ENCODE measurements at places on chromosomes 12 and 14. TPM values are rescaled to one million over a fixed set of nuclear protein-coding genes. Genes with fewer than 3 reads are reported as not detected.

DNA sequence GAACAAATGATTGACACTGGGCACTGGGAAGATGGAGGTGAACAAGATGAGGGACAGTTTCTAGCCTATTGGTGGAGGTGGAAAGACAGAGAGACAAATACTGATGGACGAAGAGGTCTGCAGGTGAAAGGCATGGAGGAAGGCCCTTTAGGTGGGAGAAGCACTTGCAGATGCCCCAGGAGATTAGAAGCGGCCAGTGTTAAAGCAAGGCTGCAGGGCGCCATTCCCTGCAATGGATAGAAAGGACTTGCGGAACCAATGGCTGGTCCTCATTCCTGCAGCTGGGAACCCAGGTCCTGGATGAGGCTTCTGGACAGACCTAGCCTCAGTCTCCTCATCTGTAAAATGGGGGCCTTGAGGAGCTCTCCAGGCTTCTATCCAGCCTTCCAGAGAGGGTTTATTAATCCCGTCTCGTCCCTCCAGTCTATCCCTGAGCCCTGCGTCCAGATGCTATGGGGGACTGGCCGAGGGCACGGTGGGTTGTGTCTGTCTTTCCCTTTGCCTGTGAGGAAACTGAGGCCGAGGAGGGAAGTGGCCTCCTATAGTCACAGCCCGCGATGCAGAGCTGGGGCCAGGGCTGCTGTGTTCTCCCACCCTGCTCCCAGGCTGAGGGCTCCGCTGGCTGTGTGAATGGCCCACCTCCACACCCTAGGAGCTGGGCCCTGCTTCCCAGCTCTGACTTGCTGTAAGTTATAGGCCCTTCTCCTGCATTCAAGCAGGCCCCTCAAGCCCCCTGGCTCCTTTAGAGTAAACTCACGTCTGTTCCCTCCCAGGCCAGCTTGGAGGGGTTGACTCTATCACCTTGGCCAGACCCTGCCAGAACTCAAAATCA lies 33.0 kb downstream of the CYP46A1 start:
- H3K27ac ChIP-seq: no peak overlapping the region
- no peaks in the 10 kb centered on the region for H3K27me3 ChIP-seq
- DNase-seq: no peak
- H3K36me3 ChIP-seq: no peaks in the 10 kb centered on the region

The SELPLG gene
- not detected for total RNA-seq

The SLC2A14 gene
- 0.49 TPM for total RNA-seq

DNA sequence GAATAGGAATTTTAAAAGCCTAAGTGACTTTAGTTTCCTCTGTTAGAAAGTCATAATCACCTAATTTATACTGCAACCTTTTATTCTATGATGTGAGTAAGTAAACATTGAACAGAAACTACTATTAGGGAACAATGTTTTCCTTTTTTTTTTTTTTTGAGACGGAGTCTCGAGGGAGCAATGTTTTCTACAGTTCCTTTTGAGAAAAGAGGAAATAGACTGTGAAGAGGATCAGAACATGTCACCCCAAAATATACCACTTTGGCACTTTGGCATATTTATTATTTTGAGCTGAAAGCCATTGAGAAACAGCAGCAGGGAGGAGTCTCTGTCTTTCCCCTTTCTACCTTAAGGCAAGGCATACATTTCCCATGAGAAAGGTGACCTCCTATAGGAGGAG lies 162.7 kb upstream of the CNOT2 start:
- no peaks in the 10 kb centered on the region for H3K4me1 ChIP-seq
- no peaks in the 10 kb centered on the region for H3K36me3 ChIP-seq
- no peaks in the 10 kb centered on the region for H3K27me3 ChIP-seq
- no peak overlapping the region for H3K27ac ChIP-seq
- H3K4me3 ChIP-seq: no peak overlapping the region
- no peak for DNase-seq

GRCh38 chr12:120711411-120711810 lies 1.2 kb downstream of the UNC119B start:
- peak; percentile 8 for DNase-seq
- no peak overlapping the region for H3K27ac ChIP-seq
- H3K27me3 ChIP-seq: no peaks in the 10 kb centered on the region
- peaks cover 20% of the 10 kb centered on the region for H3K4me1 ChIP-seq
- H3K36me3 ChIP-seq: no peaks in the 10 kb centered on the region

DNA sequence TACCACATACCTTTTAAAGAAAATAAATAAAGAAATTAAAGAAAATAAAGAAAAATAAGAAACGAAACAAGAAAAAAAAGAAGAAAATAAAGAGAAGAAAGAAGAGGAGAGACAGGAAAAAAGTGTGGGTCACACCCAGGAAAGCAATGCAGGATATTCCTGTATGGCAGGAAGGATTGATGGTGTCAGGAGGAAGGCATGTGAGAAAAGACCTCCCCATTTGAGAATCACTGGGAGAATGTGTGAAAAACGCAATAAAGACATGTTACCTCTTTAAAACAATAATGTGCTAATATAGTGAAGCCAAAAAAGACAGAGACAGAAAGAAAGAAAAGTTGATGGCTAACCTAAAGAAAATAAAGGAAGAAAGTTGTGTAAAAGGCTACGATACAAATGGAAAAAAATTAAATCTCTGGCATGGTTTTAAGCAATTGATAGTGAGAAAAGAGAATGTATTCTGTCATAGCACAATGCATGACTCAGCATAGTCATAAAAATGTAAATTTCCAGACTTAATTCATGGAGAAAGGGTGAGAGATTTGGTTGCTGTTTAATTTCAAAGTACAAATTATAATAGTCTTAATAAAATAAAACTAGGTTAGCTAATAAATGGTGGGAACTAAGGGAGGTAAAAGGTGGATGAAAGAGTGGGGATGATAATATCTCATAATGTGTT lies 24.3 kb upstream of the FOXG1 start:
- H3K27me3 ChIP-seq: no peaks in the 10 kb centered on the region
- H3K36me3 ChIP-seq: no peaks in the 10 kb centered on the region
- H3K4me1 ChIP-seq: no peaks in the 10 kb centered on the region

The MANSC4 gene
- 0.12 TPM for total RNA-seq

DNA sequence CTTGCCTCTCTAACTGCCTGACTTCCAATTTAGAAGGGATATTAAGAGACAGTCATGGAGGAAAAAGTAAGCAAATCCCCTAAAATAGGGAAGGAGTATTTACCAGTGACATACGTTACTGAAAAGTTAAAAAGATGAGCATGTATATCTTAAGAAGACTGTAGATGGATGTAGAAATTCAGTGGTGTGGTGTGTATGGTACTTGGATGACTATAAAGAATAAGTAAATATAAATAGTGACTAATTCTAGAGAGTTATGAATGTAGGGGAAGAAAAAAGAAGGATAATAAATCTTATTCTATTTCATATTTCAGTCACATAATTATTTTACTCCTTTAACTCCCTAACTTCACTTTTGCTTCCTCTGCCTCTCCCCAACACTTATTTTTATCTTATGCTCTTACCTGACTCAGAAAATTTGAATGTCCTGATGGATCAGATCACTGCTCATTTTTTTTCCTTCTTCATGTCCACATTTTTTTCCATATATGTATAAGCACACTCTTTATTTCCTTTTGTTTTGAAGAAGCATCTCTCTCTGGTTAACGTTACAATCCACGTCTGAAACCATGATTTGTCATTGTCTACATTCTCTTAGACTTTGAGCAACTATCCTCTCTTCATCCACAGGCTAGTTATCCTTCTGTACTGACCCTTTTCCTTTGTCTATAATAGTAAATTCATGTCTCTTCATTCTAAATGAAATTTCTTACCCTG lies 422.7 kb upstream of the SYT1 start:
- no peak overlapping the region for H3K27ac ChIP-seq
- H3K36me3 ChIP-seq: no peaks in the 10 kb centered on the region
- H3K4me1 ChIP-seq: no peaks in the 10 kb centered on the region
- DNase-seq: no peak
- no peak overlapping the region for H3K4me3 ChIP-seq

DNA sequence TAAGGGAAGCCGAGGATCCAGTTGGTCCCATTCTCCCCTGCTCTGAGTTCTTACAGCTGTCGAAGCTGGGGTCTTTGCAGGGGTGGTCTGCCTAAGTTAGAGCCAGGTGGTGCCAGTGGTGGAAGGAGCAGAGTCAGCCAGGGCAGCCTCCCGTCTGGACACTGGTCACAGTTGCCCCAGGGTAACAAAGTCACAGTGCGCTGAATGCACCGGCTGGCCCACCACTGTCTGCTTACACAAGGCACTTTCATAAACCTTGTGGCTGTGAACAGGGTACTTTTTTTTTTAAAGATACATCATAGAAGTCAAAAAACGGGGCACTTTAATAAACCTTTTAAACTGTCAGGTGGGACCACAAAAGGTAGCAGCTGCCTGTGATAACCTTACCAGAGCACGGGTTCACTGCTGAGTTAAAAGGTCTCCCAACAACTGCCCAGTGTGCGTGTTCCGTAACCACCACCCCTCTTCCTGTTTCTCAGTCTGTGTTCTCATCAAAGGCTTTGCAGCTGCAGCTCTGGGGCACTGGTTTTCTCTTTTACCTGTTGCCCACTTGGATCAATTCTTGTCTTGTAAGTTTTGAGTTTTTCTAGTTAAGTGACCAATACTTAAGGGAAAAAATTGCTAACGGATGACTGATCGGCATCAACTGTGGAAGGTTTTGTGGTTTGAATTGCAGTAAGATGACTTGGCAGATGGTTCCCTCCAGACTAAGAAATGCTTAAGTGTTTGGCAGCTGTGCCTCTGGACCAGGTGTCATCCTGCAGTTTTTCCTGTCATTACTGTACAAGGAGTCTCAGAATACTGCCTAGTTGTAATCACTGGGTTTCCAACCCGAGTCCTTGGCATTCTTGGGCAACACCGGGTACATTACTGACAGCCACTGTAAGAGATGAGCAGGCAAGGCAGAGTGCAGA lies 55.9 kb downstream of the DYNC1H1 start:
- no peak overlapping the region for H3K4me3 ChIP-seq
- H3K36me3 ChIP-seq: peaks cover 3% of the 10 kb centered on the region
- H3K27me3 ChIP-seq: no peaks in the 10 kb centered on the region
- DNase-seq: no peak

DNA sequence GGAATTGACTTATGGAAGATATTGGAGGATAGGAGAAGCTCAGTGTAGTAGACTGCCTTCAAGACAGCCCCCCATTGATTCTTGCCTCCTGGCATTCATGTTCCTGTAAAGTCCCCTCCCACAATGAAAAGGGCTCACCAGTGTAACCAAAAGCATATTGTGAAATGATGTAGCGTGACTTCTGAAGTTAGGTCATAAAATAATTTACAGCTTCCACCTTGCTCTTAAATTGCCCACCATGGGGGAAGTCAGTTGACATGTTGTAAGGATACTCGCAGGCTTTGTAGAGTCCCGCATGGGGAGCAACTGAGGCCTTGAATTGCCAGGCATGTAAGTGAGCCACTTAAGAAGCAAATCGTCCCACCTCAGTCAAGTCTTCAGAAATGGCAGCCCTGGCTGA lies 25.1 kb downstream of the GTSF1 start:
- DNase-seq: no peak
- H3K4me3 ChIP-seq: no peak overlapping the region
- H3K27me3 ChIP-seq: peaks cover 78% of the 10 kb centered on the region
- H3K36me3 ChIP-seq: no peaks in the 10 kb centered on the region

GRCh38 chr12:111585690-111586089 lies 13.4 kb downstream of the ATXN2 start:
- H3K4me1 ChIP-seq: no peaks in the 10 kb centered on the region
- no peak for DNase-seq
- no peak overlapping the region for H3K27ac ChIP-seq
- H3K4me3 ChIP-seq: no peak overlapping the region
- H3K27me3 ChIP-seq: no peaks in the 10 kb centered on the region
- H3K36me3 ChIP-seq: no peaks in the 10 kb centered on the region

The NRL gene
- total RNA-seq: 0.54 TPM

The CEBPE gene
- not detected for total RNA-seq

DNA sequence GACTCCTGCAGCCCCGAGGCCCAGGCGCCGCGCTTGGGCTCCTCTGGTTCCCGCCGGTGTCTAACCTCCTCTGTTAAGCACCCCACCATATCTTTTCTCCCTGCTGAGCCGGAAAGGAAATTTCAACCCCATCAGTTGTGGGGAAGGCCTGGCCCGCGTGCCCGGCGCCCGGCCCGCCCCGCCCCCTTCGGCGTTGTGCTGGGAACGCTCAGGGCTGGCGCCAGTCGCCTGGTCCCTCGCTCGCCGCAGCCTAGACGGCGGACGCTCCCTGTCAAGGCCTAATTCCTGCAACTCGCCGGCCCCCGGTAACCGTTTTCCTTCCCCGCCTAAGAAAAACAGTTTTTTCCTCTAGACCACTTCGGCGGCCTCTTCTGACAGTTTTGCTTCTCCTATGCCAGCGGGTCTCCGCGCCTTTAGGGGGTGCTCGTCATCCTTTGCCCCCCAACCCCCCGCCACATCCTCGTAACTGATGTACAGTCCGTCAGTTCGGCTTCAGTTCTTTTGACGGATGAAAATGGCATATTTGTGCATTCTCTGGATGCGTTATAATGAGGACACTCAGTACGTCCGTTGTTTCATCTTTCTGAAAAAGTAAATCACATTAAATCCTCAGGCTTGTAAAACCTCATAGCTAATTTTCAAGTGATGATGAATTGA lies 506 bp upstream of the NAP1L1 start:
- peak overlapping the region; percentile 48 for H3K27ac ChIP-seq
- DNase-seq: peak; percentile 91
- H3K4me3 ChIP-seq: peak overlapping the region; percentile 92
- H3K27me3 ChIP-seq: no peaks in the 10 kb centered on the region

DNA sequence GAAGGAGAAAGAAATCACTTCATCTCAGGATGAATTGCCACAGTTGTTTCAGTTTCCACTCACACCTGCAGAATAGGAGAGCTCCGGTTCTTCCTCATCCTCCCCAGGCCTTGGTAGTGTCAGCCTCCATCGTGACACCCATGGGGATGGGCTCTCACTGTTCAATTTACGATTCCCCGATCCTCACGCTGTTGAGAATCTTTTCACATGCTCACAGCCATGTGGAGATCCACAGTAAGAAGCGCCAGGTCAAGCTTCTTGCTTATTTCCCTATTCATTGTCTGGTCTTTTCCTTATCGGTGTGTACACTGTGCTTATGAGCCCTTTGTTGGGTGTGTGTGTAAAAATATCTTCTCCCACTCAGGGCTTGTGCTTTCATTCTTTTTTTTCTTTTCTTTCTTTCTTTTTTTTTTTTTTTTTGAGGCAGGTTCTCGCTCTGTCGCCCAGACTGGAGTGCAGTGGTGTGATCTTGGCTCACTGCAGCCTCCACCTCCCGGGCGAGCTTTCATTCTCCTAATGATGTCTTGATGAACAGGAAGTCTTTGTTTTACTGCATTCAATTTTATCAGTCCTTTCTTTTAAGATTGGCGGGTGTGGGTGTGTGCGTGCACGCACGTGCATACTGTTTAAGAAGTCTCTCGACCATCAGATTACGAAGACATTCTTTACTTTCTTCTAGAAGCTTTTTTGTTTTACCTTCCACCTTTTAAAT lies 21.5 kb downstream of the RIN3 start:
- no peak for DNase-seq
- H3K36me3 ChIP-seq: no peaks in the 10 kb centered on the region
- H3K4me3 ChIP-seq: no peak overlapping the region
- H3K27me3 ChIP-seq: no peaks in the 10 kb centered on the region
- no peak overlapping the region for H3K27ac ChIP-seq
- H3K4me1 ChIP-seq: peaks cover 8% of the 10 kb centered on the region

The NOVA1 gene
- total RNA-seq: 37.9 TPM

- no peak for DNase-seq
- no peak overlapping the region for H3K4me3 ChIP-seq
- peaks cover 10% of the 10 kb centered on the region for H3K36me3 ChIP-seq
- H3K4me1 ChIP-seq: no peaks in the 10 kb centered on the region
- H3K27ac ChIP-seq: no peak overlapping the region
- no peaks in the 10 kb centered on the region for H3K27me3 ChIP-seq
Observed at GRCh38 chr12:95136598-95136997, 63.2 kb upstream of the NR2C1 start.

The SMIM41 gene
- total RNA-seq: not detected

The ANO4 gene
- not detected for total RNA-seq

Data from neural progenitor cell (in vitro differentiated cells).